ENCODE measurements at places on chromosomes 11 and 22.

- DNase-seq: no peak
Measured at GRCh38 chr11:78193806-78194205, 5.1 kb downstream of the USP35 start.

DNA sequence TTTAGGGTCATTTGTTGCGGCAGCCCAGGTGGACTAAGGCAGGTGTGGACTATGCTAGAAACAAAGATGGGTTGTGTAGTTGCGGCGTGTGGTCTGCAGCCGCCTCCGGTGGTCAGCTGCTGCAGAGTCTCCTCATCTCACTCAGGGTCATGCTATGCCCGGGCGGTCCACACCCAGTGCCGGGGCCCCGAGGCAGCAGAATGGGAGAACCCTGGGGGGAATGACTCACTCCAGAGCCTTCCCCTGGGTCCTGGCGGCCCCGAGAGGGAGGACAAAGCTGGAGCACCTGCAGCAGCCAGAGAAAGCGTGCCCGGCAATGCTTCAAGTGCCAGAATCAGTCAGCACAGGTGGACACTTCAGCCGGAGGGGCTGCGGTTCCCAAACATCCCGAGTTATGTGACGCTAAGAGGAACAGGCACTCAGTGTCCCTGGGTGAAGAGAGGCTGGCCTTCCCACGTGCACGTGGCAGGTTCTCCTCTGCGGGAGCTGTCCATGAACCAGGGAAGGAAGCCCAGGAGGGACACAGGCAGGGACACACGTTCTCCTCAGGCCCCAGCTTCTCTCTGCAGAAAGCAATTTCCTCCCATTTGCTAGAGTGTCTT is 289.6 kb upstream of the B3GAT1 start:
- DNase-seq: no peak

DNA sequence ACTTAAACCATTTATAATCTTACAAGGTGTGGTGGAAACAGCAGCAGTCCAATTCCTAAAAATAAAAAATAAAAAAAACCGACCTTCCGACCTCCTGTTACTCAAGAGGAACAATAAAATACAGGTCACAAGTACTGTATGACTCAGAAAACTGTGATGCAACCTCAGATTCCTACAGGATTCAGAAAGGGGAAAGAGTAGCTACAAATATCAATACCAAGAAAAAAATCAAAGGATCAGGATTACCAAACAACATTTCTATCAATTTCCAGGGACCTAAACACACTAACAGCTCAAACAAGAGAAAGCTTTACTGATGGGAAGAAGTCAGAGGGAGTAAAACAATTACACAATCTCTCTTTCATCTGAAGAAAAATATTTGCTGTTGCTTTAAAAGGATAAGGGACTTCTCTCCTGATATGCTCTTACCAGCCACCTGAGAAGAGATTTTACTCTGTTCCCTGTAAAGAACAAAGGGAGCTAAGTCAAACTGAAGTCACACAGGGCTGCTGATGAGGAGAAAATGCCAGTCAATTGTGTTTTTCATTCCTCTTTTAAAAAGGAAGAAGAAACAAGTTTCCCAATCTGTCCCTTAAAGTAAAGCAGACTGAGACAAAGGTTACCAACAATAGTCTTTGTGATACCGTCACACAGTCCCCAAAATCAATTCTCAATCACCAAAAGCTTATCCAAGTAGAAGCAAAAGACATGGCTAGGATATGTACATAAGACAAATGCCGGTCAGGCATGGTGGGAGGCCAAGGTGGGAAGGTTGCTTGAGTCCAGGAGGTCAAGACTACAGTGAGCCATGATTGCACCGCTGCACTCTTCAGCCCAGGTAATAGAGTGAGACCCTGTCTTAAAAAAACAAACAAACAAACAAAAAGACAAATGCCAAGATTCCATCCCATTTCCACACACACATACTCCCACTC is 39.3 kb downstream of the AMBRA1 start:
- DNase-seq: peak; percentile 38

DNA sequence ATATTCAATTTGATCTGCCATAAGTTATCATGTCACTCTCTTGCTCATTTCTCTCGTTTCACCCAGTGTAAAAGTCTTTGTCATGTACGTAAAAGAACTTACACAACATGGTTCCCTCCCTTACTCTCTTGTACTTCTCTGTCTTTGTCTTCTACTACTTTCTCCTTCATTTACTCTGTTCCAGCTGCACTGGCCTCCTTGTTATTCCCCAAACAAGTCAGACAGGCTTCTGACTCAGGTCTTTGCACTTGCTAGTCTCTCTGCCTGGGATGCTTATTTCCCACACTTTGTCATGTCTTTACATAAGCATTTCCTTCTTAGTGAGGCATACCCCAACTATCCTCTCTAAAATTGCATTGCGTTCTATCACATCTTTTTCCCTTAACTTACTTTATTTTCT is 117.3 kb downstream of the CYP2R1 start:
- DNase-seq: no peak
